ENCODE measurements at places on chromosomes 16 and 17.

- DNase-seq: peak; percentile 19
These were observed 195.4 kb downstream of the KATNIP start for GRCh38 chr16:27745348-27745747.

- DNase-seq: no peak
These were observed 6.0 kb upstream of the ASB16 start for GRCh38 chr17:44164476-44164875.

DNA sequence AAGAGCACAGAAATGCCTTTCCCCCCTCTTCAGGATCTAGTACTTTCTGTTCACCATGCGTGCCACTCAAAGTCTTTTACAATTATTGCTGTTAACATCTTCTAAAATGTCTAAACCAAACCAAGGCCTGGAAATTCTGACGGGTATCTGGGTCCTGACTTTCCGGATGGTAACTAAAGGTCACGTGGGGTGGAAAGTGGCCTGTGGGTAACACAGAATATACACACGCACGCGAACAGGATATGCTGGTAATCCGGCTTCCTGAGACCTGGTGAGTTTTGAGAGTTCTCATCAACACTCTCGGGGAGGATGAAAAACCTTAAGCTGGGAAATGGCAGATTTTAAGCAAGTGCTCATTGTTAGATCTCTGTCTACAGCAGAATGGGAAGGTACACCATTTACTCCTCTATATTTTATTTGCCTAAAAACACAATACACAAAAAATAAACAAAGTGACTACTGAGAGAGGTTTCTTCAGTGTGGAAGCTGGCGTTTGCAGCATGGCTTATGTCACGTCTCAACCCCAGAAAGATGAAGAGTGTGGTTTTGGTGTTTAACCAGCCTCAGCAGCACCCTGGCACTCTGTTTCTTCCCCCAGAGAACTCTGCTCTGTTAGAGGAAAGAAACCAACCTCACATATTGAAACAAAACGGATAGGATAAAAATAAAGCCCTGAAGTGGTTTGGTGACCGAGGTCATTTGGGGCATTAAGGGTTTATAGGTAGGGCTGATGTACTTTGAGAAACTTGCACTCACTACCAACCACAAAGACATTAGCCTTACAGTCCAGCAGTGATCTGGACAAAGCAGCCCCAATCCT, 37.3 kb downstream of the SMG6 start:
- DNase-seq: no peak

DNA sequence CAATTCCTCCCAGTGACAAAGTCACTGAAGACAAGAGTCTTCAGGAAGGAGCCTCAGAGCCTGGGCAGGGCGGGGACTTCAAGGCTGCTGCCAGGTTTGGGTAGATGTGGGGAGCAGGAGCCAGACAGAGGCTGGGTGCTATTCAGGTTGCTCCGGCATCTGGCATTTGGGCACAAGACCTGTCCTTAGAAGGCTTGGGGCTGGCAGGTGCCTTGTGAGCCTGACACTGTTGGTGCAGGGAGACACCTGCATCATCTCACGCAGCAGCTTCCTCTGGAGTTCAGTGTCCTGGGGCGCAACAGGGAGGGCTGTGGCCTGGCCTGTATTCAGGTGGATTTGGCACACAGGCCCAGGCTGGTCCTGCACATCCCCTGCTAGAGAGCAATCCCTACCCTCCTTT, 65.0 kb downstream of the MPRIP start:
- no peak for DNase-seq

DNA sequence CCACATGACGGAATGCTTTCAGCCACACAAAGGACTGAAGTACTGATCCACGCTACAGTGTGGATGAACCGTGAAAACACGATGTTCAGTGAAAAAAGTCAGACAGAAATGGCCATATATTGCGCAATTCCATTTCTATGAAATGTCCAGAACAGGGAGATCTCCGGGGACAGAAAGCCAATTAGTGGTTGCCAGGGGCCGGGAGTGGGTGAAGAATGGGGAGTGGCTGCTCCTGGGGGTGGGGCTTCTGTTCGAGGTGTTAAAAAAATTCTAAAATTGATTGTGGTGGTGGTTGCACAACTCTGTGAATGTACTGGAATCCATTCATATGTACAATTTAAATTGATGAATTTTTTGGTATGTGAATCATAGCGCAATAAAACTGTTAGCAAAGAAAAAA, 154.8 kb upstream of the HSBP1 start:
- DNase-seq: peak; percentile 28

DNA sequence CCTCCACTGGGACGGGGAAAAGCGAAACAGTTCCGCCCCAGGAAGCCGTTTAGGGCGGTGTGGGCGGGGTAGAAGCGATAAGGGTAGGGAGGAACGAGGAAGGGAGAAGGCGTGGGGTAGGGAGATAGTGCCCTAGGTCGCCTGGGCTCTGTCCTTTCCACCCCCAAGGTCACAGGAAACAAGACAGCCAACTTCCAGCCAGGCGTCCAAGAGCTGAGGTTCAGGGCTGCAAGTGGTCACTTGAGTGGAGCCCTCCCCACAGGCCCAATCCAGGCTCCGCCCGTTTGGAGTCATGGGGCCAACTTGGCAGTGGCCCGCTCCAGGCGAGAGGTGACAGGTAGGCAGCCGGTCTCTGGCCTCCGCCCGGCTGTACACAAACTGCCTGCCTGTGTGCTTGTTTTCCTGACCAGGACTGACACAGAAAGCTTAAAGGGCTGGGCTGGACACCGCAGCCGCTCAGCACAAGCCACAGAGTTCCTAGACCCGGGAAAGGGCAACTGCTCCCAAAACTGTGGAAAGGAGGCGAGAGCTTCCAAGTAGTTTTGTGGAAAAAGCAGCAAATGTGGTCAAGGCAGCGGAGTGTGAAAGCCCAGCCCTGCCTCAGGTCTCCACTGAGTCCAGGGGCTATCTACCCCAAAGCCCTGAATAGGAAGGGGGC, at the start of gene RILP:
Gene RILP, minus strand, starts transcription at position 23 of the 658 bp plus-strand sequence. CDS start 62 bp downstream, outside the sequence.
- DNase-seq: peak; percentile 77

DNA sequence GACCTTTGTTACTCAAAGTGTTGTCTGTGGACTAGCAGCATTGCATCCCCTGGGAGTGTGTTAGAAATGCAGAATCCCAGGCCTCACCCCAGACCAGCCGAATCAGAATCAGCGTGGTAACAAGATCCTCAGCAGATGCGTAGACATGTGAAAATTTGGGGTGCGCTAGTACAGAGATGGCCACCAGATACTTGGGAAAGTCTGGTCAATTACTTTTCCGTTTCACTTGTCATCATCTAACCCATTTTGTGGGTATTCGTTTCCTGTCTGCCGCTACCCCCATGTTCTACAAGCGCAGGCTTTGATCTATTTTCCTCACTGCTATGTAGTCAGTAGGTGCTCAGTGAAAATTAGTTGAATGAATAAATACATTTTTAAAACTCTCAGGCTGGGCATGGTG, 33.1 kb upstream of the HERPUD1 start:
- DNase-seq: no peak

GRCh38 chr17:35809855-35810461, 674 bp downstream of the TAF15 start:
- DNase-seq: no peak

- peak; percentile 14 for DNase-seq
These were observed 8.0 kb upstream of the CCL1 start for GRCh38 chr17:34370997-34371395.

DNA sequence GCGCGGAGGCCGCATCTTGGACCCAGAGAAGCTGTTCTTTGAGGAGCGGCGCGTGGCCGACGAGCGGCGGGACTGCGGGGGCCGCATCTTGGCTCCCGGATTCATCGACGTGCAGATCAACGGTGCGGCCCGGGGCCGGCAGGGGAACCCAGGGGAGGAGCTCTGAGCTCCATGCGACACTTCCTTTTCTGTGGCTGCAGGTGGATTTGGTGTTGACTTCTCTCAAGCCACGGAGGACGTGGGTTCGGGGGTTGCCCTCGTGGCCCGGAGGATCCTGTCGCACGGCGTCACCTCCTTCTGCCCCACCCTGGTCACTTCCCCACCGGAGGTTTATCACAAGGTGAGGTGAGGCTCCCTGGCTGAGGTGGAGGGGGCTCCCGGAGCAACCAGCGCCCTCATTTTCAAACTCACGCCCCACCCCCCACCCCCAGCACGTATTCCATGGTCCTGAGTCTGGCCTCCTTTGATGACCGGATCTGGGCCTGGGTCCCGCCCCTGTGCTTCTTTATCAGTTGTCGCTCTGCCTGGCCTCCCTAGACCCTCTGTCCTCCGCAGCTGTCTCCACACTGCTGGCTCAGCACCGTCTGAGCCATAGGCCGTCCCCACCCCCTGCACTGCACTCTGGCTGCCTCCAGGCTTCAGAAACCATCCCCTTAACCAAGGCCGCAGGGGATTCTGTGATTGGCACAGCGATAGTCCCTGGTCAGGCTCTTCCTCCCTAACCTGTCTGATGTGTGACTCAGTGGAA, 787 bp downstream of the AMDHD2 start:
- DNase-seq: no peak

DNA sequence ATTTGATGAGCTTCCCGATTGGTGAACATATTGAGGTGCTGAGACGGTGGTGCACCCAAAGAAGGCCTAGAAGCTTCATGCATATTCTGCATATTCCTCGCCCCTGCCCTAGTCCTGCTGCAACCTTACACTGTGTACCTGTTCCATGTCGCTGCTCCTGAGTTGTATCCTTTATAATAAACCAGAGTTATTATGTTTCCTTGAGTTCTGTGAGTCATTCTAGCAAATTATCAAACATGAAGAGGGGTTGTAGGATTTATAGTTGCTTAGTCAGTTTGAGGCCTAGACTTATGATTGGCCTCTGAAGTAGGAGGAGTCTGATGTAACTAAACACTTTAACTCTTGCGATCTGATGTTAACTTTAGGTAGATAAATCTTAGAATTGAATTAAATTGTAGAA, 436.8 kb downstream of the CA10 start:
- no peak for DNase-seq

GRCh38 chr17:44972953-44973352, 4.8 kb upstream of the C1QL1 start:
- DNase-seq: no peak

- peak; percentile 32 for DNase-seq
These were observed 1.0 kb downstream of the MCRIP1 start for GRCh38 chr17:81831957-81832607.

GRCh38 chr16:9199311-9199710, 107.9 kb downstream of the HAPSTR1 start:
- DNase-seq: no peak

GRCh38 chr17:71363661-71364060, 757.2 kb upstream of the SOX9 start:
- no peak for DNase-seq

GRCh38 chr17:64683796-64684195, 21.7 kb upstream of the SMURF2 start:
- no peak for DNase-seq

GRCh38 chr17:30278032-30278431, 13.7 kb downstream of the BLMH start:
- DNase-seq: peak; percentile 16

GRCh38 chr17:82129095-82129494, 31.1 kb upstream of the FASN start:
- no peak for DNase-seq

DNA sequence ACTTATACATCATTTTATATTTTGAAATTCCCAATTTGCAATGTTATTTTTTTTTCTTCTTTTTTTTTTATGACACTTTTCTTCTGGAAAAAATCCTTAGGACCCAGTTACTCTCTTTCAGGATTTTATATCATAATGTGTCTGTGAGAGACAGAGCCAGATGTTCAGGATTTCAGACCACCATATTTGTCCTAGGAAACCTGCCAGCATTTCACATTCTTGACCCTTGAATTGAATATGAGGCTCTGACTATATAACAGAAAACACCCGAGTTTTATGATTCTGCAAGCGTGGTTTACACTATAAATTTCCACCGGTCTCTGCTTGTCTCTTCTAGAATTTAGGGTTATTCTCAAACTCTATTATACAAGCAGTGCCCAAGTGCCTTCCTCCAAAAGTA, 621.0 kb downstream of the WWOX start:
- no peak for DNase-seq

DNA sequence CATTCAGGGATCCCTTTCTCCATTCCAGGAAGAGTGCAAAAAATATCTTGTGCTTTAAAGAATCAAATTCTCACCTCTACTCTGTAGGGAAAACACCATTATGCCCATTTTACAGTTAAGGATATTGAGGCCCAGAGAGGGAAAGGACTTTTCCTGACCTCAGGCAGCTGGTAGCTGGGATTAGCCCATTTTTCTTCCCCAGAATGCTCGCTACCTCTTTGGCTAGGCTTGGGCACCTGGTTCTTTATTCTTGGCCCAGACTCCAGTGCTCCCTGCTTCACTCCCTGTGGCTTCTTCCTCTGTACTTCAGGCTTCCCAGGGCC, 45.7 kb downstream of the MEOX1 start:
- DNase-seq: no peak

DNA sequence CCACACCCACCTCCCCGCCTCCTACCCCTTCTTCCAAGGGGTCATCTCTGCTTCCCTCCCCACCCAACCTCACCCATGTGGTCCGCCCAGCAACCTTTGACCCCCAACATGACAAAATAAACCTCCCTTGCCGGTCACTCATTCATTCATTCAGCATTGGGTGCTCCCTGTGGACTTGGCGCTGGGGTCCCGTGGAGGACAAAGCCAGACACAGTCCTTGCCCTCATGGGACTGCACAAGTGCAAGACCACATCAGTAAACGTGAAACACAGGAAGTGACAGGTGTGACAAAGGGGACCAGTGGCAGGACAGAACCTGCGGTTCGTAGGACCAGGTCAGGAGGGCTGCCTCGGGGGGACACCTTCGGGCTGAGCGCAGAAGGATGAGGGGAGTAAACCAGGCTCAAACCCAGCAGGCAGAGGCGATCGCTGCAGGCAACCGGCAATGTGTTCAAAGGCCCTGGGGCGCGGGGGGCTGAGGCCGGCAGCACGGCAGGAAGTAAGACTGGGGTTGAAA, 185.4 kb downstream of the SEC14L1 start:
- no peak for DNase-seq

GRCh38 chr16:2497695-2498484, 15.9 kb upstream of the ATP6V0C start:
- DNase-seq: no peak

GRCh38 chr17:48841395-48841831, 10.6 kb downstream of the CALCOCO2 start:
- no peak for DNase-seq

Data from SW480 (cell line).